ENCODE measurements at places on chromosomes 2 and 18.

GRCh38 chr2:146131048-146131447 lies 1611.1 kb upstream of the ZEB2 start:
- no peak for DNase-seq

DNA sequence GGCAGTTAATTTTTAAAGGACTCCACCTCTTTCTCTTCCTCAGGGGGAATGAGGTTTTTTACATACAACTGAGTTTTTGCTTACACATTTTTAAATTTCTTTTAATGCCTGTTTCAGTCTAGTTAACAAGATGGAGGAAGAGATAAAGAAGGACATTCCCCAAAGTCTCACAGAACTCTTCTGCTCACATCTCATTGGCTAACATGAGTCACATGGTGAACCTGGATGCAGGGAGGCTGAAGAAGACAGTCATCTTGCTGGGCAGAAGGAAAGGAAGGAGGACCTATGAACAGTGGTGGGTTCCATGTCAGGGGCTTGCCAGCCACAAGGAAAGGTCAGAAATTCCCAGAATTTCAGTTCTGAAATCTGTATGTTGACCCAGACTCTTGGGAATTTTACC lies 10.4 kb upstream of the ST8SIA5 start:
- DNase-seq, result peak; percentile 22

DNA sequence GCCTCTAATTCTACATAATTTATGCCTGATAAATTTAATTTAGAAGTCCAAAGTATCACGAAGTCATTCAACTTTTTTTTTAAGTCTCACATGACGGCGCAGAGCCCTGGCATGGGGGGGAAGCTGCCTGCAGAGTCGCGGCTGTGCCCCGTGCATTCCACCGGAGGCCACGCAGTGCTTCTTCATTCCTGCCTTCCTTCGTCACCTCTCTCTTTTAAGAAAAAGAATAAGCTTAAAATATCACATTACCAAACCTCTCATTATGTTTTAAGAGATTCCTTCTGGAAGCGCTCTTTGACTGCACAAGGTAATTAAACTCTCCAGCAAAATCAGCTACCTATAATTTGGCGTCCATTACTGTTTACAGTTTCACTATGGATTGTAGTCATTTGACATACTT lies 20.3 kb upstream of the KIDINS220 start:
- no peak for DNase-seq

DNA sequence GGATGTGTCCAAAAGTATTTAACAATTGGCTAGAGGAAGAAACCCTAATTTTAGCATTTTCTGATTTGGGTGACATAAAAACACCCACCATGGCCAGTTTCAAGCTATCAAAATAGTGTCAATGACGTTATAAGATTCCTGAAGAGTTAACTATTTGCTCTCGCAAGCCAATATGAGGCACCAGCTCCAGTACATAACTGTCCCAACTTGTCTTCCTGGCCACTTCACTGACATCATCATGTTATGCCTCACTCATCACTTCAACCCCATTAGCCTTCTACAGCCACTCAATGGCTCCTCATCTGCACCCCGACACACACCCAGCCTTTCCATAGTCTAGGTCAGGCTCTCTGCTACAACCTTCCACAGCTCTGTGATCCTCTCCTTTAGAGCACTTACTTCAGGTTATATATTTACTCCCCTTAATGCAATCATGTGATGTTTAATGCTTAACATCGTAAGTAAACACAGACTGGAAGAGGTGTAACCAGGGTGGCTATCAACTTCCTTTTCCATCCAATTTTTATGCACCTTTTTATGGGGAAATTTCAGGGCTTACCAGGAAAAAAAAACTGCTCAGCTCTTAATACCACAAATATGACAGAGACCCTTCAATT lies 158.7 kb downstream of the VWC2L start:
- DNase-seq, result no peak

- DNase-seq, result no peak
Measured at GRCh38 chr2:66573821-66574233, 138.9 kb downstream of the MEIS1 start.

- DNase-seq, result no peak
Measured at GRCh38 chr2:185813707-185814106, 75.1 kb downstream of the FSIP2 start.

DNA sequence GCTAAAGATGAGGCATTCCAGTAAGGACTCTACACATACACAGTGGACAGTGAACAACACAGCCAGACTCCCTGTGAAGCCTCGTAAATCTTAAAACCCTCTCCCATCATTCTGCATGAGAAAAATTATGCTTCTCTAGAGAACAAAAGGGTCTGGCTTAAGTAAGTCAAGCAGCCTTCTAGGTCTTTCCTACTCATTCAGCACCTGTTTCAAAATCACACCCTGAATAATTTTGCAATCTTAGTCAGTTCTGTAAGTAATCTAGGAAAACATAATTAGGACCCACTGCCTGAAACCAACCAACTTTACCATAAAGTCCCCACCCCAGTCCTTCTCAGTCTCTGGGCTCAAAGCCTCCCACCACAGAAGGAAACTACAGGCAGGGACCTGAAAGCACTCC lies 19.7 kb downstream of the IAH1 start:
- no peak for DNase-seq

DNA sequence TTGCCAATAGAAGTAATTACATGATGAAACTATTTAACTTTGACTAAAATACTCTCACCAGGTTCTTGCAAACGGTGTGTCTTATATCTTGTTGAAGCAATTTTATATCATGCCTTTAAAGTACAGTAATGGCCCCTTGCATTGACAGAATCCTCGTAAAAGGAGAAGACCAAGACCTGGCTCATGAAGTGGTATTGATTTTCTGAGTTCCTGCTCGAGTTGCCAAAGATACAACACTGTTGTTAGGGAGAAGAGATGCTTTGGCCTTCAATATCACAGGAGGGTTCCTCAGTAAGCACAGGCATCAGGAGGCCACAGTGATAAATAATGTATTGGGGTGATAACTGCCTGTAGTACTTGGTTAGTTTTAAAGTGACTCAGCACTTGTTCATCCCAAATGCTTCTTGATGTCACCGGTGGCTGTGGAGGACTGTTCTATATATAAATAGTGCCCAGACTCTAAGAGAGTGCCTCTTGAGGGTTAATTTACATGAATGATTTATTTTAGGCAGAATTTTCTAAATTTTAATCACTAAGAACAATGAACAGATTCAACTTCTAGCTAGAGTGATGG lies 571.7 kb upstream of the FANCL start:
- no peak for DNase-seq

- peak; percentile 1 for DNase-seq
Measured at GRCh38 chr2:155310589-155310988, 612.1 kb downstream of the KCNJ3 start.

- DNase-seq, result no peak
Measured at GRCh38 chr2:75822336-75822735, 111.6 kb upstream of the GCFC2 start.

DNA sequence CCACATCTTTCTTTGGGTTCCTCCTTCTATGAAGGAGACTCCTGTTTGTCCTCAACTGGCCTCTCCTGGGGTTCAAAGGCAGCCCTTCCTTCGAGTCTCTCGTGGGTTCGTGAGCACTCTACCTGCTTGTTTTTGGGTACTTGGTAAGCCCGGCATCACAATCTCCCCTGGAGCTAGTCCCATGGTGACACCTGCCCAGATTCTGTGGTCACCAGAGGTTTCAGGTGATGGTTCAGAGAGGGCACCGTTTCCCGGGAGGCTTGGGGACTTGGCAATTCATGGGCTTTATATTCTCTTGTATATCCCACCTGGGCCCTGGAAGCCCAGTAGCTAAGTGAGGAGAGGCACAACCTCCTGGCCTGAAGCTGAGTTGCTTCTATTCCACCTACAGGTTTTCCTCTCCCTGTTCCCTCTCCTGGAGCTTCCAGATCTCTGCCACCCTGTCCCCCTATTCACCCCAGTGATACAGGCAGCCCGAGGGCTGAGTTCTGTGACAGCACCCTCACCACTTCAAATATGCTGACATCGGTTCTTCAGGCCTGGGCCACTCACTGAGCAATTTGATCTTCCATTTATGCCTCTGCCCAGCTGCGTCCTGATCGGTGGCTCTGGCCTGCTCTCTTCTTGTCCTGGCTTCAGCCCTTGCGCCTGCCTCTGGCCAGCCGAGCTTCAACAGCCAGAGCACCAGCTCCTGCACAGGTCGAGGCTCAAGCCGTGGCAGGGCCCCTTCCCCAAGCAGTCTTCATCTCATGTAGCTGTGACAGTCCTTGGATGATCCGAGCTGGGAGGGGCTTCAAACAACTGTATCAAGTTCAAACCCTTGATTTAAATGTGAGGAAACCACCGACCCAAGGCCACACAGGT lies 91.5 kb downstream of the MSH2 start:
- no peak for DNase-seq

GRCh38 chr2:28438532-28439063 lies 45.9 kb downstream of the FOSL2 start:
- DNase-seq, result no peak

GRCh38 chr18:79962835-79963657 lies 1.4 kb upstream of the HSBP1L1 start:
- no peak for DNase-seq

GRCh38 chr2:27377618-27378095 lies 2.9 kb downstream of the ZNF513 start:
- no peak for DNase-seq

DNA sequence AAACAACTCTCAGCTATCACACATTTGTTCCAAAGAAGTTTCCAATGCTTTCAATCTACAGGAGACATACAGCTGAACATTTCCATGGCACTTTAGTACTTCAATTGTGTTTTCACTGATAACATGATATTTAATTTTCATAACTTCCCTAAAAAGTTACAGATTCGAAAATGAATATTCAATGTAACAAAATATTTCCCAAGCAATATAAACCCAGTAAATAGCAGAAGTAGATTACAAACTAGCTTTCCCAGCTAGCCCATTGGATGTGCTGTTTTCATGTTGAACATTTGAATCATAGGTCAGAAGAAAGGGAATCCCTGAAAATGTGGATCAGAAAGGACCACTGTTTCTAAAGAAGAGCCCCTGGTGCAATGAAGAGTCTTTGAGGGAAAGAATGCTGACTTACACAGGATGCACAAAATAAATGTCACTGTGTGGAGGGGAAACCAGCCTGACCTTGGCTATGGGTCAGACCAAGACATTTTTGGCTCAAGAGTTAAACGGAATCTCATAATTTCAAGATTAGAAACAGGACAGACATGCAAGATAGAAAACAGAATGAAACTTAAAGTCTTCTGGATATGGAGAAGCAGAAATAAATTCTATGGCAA lies 22.5 kb downstream of the CYTIP start:
- DNase-seq, result no peak
